Naive thymus-derived CD4-positive, alpha-beta T cell (primary cell): ENCODE measurements at places on chromosomes 3 and 15.

GRCh38 chr15:77406846-77407245 is 13.1 kb downstream of the PEAK1 start:
- H3K27ac ChIP-seq: no peak overlapping the region
- no peaks in the 10 kb centered on the region for H3K36me3 ChIP-seq
- H3K4me3 ChIP-seq: no peak overlapping the region
- peaks cover 9% of the 10 kb centered on the region for H3K4me1 ChIP-seq

DNA sequence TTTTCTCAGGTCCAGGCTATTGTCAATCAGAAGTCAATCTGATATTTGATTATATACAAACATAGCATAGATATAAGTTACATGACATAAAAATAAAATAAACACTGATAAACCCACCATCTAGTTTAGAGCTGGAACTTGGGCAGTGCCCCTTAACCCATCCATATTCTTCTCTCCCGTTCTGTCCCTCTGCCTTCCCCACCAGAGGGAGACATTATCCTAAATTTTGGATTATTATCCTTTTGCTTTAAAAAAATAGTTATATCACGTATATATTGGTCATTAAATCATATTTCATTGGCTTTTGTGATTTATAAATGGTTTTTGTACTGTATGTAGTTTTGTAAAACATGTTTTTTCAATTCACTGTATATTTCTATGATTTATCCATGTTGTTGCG is 107.9 kb downstream of the GMPS start:
- no peaks in the 10 kb centered on the region for H3K27me3 ChIP-seq
- no peaks in the 10 kb centered on the region for H3K4me1 ChIP-seq
- DNase-seq: no peak

- H3K27me3 ChIP-seq: no peaks in the 10 kb centered on the region
- no peak for DNase-seq
- H3K4me1 ChIP-seq: peaks cover 8% of the 10 kb centered on the region
- no peak overlapping the region for H3K27ac ChIP-seq
- H3K4me3 ChIP-seq: no peak overlapping the region
These were observed 3.3 kb downstream of the RFX7 start for GRCh38 chr15:56240390-56240789.

DNA sequence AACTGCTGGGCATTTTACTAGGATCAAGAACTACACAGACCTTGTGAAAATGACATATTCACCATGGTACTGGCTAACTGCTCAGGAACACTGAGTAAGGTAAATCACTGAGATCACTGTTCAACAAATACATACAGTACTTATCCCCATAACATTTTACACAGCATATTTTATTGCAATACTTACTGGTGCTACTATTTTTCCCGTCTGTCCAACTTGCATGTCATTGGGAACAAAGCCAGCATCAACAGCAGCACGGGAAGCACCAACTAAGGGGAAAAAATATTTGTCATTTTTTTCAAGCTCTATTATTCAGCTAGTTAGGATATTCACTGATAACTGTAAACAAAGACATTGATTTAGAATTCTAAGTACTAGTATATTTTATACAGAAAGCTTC is 37.0 kb downstream of the ETFA start:
- peaks cover 4% of the 10 kb centered on the region for H3K36me3 ChIP-seq
- no peak for DNase-seq
- H3K4me1 ChIP-seq: no peaks in the 10 kb centered on the region
- H3K27me3 ChIP-seq: no peaks in the 10 kb centered on the region
